ENCODE measurements at places on chromosomes 1 and 21.

DNA sequence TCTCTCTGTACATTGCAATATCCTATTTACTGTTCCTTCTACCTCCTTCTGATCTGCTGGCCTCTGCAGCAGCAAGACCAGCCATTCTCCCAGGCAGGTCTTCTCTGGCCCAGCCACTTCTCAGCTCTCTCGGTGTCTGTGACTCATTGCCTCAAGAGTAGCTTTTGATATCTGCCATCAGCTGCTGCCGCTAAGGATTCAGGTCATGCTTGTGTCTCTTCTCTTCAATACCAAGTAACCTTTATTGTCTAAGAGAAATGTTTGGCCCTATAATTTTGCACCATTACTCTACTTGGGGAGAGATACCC, 101.8 kb downstream of the TMEM53 start:
- no peak for DNase-seq

DNA sequence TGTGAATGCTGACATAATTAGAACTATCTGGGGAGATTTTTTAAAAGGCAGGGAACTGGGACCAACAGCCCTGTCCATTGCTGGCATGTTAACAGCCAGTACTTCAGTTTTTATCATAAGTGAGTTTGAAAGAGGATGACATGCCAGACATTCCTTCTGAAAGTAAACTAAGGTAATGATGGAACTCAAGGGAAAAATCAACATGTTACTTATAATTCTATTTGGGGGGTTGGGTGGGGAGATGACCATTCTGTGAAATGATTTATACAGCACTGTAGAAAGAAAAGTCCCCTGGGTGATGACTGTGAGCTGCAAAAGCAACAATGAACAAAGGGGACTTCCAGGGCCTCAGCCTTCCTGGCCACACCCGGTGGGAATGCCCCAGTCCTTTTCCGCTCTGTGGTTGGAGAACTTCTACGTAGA, 5.4 kb upstream of the LAMC2 start:
- DNase-seq: no peak

DNA sequence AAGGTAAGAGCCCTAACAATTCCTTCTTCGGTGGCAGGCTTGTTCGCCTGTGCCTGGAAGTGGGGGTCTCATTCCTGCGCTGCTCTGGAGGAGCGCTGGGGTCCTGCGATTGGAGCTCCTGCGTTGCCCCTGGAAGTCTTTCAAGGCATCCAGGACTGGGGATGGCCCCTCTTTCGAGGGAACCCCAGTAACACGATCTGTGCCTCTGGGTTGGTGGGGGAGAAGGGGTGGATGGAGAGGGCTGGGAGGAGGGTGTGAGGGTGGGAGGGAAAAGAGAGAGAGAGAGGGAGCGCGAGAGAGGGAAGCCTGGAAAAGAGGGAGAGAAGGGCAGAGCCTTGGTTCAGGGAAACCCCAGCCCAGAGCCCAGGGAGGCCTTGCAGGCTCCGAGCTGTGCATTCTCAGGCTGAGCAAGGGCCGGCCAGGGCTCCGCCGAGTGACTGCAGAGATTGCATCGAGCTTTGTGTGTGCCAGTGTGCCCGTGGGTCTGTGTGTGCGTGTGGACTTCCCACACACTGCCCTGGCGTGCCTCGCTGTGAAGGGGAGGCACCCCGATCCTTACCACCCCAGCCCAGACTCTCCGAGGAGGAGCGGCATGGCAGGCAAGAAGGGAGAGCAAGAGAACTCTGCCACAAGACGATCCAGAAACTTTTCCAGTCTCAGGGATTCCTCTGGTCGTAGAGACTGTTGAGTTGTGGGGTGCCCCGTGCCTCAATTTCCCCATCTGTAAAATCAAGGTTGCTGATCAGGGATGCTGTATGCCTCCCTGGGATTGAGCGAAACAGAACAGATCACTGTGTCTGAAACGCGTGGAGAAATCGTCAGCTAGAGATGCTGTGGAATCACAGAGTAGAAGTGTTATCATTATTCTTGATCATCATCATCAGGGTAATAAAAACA, 619 bp downstream of the BCL9 start:
- DNase-seq: no peak

GRCh38 chr1:221711063-221711577, 30.8 kb downstream of the DUSP10 start:
- DNase-seq: no peak

- no peak for DNase-seq
Measured at GRCh38 chr1:184836141-184836540, 81.5 kb upstream of the EDEM3 start.

DNA sequence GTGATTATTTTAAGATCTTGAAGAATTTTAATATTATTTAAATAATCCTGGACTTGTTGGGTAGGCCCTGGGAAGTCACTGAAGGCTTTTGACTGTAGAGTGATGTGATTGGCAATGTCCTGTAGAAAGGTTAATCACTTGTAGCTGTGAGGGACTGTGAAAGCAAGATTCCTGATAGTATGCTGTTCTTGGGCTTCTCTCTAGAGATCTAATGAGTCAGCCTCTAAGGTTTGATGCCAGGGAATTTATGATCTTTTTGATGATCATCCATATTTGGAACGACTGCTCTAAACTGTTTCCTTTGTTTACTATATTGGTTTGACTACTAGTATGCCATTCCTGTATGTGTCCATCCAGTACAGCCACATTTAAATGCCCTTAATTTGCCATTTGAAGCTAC, 56.5 kb downstream of the CAMSAP2 start:
- no peak for DNase-seq

- DNase-seq: no peak
Measured at GRCh38 chr1:51861669-51862068, 16.9 kb downstream of the NRDC start.

GRCh38 chr1:159023723-159024122, 14.0 kb downstream of the IFI16 start:
- no peak for DNase-seq

GRCh38 chr1:204970937-204971336, 72.1 kb upstream of the CNTN2 start:
- DNase-seq: no peak

- no peak for DNase-seq
Measured at GRCh38 chr1:68011657-68012375, 38.6 kb downstream of the DIRAS3 start.

- DNase-seq: no peak
Measured at GRCh38 chr1:94335950-94336349, 82.2 kb upstream of the ABCD3 start.

DNA sequence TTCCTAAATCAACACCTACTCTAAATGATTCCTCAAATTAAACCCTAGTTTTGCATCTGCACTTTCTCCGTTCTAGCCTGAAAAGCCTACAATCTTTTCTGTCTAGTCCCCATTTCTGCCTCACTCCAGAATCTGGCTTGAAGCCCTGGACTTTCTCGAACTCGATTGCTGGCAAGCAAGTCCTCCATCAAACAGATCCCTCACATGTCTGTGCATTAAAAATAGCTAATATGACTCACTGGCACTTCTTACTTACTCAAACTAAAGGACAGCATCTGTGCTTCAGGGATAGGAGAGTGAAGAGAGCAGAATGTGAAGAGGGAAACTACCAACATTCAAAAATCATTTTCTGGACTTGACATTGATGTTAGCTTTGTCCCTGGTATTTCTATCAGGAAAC, 51.8 kb upstream of the CXADR start:
- DNase-seq: no peak

- DNase-seq: no peak
Measured at GRCh38 chr21:16013570-16013969, 283.8 kb downstream of the USP25 start.

DNA sequence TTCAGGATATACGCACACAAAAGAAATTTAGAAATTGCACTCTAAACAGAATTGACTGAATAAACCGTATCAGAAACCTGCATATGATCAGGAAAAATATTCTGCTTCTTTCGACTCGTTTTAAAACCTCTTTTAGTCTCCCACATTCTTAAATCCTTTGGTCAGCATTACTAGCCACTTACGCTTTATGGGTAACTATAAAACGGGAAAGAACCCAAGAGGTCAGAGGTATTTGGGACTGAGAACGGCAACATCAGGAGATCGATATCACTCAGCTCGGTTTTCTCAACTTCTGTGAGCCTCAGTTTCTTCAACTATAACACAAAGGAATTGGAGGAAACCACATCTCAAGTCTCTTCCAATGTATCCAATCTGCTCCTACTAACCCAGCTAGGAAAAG, 36.4 kb upstream of the ANGPTL7 start:
- no peak for DNase-seq

GRCh38 chr21:32411350-32412161, 950 bp upstream of the EVA1C start:
- peak; percentile 40 for DNase-seq

DNA sequence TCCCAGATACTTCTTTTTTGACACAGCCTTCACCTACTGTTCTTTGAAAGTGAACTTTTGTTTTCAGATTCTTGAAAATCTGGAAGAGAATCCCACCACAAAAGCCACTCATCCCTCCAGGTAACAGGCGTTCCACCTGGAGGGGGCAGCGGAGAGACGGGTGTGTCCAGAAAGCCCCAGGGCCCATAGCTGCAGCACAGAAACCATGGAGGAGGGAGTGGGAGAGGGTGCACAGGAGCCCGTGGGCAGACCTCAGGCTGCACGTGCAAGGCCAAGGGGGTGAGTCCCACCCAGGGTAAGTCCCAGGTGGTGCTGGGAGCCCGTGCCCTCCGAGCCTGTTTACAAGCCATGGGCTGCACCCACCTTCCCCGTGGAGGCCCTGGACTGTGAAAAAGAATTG, 86.5 kb downstream of the PSMG1 start:
- DNase-seq: no peak

- no peak for DNase-seq
Measured at GRCh38 chr1:239428120-239428710, 41.8 kb downstream of the CHRM3 start.

GRCh38 chr21:36023092-36023480, 37.2 kb downstream of the SETD4 start:
- no peak for DNase-seq

DNA sequence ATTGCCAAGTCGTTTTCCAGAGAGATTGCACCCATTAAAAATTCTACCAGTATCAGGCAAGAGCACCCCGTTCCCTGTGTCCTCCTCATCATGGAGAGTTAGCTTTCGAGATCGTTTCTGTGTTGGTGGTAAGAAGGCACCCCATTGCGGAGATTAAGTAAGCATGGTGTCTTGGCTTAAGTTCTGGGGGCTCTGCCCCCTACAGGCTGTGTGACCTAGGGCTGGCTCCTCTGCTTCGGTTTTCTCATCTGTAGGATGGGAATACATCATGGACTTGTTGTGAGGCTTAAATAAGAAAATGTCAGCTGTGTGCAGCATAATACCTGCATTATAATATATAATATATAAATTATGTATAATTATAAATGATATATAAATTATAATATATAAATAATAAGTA, 36.8 kb upstream of the TENT5C start:
- no peak for DNase-seq

DNA sequence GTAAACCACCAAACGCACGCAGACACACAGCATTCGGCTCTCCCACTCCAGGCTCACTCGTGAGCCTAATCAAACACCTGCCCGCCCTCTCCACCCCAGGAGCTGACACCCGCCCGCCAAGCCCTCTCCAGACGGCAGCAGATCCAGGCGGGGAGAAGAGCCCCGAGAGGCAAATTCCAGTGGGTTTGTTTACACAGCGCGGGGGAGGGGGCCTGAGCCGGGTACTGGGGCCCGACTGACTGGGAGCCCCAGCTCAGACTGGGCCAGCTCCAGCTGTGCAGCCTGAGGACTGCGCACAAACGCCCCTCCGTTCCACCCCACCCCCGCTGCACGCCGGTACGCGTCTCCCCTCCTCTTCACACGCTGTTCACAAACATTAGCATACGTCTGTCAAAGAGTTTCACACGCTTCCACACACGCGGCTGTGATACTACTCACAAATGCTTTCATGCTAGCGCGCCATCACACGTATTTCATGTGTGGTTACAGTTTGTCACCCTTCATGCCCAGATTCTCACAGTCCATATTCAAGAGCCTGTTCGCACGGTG, 1.0 kb upstream of the EFNA1 start:
- no peak for DNase-seq

GRCh38 chr1:206737729-206738201, 32.8 kb upstream of the IL19 start:
- DNase-seq: no peak

DNA sequence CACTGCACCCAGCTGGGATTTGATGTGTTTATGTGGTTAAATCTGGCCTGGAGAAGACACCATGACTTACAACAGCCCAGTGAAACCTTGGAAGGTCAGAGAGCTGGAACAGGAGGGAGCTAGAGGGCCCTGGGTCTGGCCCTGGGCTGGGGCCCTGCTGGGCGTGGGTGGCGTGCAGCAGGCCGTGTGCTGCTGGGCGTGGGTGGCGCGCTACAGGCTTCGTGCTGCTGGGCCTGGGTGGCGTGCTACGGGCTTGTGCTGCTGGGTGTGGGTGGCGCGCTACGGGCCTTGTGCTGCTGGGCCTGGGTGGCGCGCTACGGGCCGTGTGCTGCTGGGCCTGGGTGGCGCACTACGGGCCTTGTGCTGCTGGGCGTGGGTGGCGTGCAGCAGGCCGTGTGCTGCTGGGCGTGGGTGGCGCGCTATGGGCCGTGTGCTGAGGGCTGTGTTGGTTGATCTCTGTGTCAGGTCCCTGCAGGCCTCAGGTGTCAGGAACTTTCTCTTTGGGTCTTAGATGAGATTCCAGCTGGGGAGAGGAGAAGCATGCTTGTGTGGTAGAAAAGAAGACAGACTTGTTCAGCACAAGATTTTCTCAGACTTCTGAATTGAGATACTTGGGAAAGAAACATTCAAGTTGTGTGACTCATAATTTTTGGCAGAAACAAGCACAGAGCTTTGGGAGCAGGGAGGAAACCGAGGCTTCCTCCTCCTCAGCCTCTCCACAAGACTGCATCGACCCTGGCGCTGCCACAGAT, 66.0 kb downstream of the COL18A1 start:
- DNase-seq: peak; percentile 23

DNA sequence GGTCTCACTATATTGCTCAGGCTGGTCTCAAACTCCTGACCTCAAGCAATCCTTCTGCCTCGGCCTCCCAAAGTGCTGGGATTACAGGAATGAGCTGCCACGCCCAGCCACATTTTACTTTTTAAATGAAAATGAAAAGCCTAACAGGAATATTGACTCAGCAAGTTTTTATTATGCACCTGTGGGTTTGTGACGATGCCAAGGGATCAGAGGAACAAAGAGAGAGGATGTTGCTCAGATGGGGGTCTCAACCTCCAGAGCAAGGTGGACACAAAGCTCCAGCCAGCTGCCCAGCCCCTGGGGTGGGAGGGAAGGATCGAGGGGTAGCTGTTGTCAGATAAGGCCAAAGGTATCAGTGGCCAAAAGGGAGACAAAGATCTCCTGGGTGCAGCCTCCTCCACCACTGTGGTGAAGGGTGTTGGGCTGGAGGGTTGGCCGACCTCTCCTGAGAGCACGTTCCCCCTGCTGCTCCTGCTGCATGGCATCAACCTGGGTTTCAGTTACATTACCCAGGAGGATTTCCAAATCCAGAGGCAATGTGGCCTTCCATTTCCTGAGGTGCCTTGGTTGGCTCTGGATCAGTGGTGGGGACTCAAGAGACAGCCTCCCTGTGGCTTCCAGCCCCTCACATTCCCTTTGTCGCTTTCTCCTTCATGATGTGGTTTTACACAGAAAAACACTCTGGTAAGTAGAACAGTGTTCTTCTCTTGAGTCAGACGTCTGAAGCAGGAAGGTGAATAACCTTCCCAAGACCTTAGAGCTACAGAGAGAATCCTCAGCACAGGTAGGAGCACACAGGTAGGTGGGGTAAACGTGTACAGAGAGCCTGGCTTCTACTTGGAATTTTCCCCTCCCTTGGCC, 34.2 kb downstream of the ZNF496 start:
- no peak for DNase-seq
